ENCODE measurements at places on chromosomes 7 and 10. TPM values are rescaled to one million over a fixed set of nuclear protein-coding genes. Genes with fewer than 3 reads are reported as not detected.
A peak's percentile ranks its signal among the peaks of the same experiment; 100 is the strongest.

DNA sequence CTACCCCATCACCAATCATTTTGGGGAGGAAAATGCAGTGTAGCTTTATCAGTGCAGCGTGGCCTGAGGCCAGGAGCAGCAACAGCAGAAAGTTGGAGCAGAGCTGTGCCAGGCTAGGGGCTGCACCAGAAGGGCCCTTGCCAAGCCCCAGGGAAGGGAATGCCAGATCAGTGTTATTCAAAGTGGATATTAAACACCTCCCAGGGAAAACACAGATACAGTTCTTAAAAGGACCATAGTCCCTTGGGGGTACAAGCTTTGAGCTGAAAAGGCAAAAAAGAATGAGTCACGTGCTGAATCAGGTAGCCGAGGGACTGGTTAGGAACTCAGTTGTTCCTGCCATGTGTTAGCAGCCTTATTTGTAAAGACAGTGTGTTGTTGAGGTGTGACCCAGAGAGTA lies 54.0 kb downstream of the GSDME start:
- no peak overlapping the region for H3K4me3 ChIP-seq
- no peaks in the 10 kb centered on the region for H3K4me1 ChIP-seq
- H3K27me3 ChIP-seq = no peaks in the 10 kb centered on the region
- H3K36me3 ChIP-seq = peaks cover 18% of the 10 kb centered on the region
- DNase-seq = no peak

- no peaks in the 10 kb centered on the region for H3K36me3 ChIP-seq
- H3K4me1 ChIP-seq = no peaks in the 10 kb centered on the region
- H3K27me3 ChIP-seq = peaks cover 21% of the 10 kb centered on the region
- DNase-seq = peak; percentile 40
- H3K27ac ChIP-seq = no peak overlapping the region
These were observed 2.3 kb downstream of the C1QL3 start for GRCh38 chr10:16519250-16519907.

- DNase-seq = no peak
- H3K27ac ChIP-seq = no peak overlapping the region
- H3K27me3 ChIP-seq = no peaks in the 10 kb centered on the region
- H3K4me1 ChIP-seq = no peaks in the 10 kb centered on the region
These were observed 144.2 kb downstream of the JCAD start for GRCh38 chr10:29914986-29915785.

DNA sequence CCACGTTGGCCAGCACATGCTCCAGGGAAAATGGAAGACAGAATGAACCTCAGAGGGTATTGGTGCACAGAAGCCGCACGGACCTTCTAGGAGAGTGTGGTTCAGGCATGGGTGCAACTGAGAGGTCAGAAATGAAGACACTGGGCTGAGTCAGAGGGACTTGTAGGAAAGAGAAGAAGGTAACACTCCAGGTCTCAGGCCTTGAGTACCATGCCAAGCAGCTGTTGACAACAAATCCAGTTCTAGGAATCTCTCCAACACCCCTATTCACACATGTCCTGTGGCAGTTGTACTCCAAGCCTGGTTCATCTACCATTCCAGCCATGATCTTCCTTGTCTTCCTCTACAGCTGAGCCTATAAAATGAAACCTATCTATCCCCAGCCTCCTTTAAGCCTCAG lies 251.6 kb downstream of the USP6NL start:
- no peak overlapping the region for H3K27ac ChIP-seq
- no peak overlapping the region for H3K4me3 ChIP-seq
- DNase-seq = no peak
- H3K4me1 ChIP-seq = no peaks in the 10 kb centered on the region
- no peaks in the 10 kb centered on the region for H3K27me3 ChIP-seq

The LRRC18 gene
- total RNA-seq = not detected

The MKI67 gene
- total RNA-seq = 99.0 TPM

Measured in H9 (cell line).